ENCODE measurements at places on chromosomes 13 and 19.

GRCh38 chr19:4576016-4576933 lies 16.8 kb upstream of the SEMA6B start:
- peak; percentile 71 for DNase-seq

DNA sequence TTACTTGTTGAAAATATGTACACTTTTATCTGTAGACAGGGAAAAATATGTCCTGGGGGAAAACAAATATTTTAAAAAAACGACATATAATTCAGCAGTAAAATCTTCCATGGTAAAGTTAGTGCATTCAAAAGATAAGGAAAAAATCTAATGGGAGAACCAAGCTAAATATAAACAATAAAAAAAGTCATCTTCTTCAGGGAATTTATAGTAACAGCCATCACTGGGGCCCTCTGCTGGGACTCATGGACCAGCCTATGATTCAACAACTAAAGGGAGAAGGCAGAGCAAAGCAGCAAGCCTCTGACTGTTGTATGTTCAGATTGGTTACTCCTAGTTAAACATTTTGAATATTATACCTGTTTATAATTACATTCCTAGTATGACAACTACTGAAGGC lies 93.0 kb downstream of the ITGBL1 start:
- DNase-seq, result no peak

DNA sequence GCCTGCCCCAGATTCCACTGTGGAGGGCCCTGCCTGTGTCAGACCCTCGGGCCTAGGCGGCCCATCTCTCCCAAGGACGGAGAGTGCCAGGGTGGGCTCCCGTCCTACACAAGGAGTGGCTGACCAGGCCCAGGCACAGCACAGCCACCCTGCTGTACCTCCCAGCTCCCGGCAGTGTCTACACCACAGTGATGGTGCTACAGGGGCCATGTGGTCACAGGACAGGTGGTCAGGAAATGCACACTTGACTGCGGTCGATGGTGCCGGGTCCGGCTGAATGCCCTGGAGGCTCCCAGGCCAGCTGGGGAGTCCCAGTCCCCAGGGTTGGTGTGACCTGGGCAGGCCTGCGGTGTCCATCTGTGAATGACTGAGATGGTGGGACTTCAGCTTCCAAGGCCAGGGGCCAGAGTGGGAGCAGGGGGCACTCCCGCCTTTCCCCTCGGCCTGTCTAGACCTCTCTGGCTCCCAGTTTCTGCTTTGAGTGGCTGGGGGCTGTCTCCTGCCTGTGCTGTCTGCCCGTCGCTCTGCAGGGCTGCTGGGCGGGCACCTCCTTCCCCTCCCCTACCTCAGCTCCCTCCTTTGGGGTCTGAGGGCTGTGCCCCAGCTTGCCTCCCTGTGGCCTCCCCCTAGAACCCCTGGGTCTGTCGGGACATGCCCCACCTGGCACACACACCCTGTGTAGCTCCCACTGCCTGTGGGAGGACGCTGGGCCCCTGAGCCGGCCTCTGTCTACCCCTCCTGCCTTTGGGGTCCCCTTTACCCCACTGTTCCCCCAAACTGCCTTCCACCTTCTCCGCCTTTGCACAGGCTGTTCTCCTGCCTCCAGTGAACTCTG lies 12.5 kb downstream of the DDA1 start:
- no peak for DNase-seq

DNA sequence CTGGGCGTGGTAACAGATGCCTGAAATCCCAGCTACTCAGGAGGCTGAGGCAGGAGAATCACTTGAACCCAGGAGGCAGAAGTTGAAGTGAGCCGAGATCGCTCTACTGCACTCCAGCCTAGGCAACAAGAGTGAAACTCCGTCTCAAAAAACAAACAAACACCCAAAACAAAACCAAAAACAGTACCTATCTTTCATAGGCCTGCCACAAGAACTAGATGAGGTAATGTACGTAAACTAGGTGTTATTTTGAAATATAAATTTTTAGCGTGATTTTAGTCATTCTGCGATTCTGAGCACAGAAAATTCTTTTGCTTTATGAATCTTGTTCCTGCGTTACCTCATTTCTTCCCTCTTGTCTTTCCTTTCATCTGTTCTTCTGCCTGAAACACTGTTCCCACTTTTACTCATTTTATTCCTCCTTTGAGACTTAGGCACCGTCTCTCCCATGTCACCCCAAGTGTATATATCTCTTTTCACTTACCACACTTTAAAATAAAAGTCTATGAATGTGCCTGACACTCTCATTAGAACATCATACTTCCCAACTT lies 238.2 kb upstream of the HTR2A start:
- DNase-seq, result no peak

GRCh38 chr13:75352641-75353327 lies 129.2 kb downstream of the TBC1D4 start:
- DNase-seq, result no peak

DNA sequence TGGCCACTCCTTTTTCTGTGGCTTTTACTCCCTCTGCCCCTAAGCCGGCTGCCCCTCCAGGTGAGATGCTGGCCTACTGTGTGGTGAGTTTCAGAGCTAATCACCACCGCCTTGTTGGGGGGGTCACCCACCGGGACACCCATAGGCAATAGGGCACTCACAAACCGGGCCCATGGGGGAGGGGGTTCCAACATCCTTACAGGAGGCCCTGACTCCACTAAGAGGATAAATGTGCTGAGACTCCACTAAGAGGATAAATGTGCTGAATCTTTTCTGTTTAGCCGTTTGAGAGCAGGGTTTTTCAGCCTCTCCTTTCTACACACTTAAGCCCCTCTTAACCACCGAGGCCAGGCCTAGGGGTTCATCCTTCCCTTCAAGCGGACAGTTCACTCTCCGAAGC lies 73.7 kb downstream of the SLC15A1 start:
- no peak for DNase-seq

- DNase-seq, result no peak
These were observed 30.1 kb downstream of the RCBTB2 start for GRCh38 chr13:48502601-48503319.

DNA sequence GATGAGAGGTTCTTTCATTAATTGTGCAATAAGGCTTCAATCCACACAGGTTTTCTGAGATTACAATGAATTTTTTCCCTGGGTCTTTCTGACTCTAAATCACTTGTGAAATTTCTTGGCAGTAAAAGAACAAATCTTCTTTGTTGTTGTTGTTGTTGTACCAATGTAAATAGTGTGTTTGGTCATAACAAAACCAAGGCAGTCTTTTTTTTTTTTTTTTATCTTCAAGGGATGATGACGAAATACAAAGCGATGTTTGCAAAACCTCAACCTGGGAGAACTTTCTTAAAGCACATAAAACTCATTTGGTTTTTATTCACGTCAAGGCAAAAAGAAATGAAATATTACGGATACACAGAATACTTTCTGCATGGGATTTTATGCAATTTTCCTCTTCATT lies 462.0 kb downstream of the LIG4 start:
- peak; percentile 51 for DNase-seq

- DNase-seq, result no peak
These were observed 14.7 kb upstream of the LYPD3 start for GRCh38 chr19:43479961-43480561.

DNA sequence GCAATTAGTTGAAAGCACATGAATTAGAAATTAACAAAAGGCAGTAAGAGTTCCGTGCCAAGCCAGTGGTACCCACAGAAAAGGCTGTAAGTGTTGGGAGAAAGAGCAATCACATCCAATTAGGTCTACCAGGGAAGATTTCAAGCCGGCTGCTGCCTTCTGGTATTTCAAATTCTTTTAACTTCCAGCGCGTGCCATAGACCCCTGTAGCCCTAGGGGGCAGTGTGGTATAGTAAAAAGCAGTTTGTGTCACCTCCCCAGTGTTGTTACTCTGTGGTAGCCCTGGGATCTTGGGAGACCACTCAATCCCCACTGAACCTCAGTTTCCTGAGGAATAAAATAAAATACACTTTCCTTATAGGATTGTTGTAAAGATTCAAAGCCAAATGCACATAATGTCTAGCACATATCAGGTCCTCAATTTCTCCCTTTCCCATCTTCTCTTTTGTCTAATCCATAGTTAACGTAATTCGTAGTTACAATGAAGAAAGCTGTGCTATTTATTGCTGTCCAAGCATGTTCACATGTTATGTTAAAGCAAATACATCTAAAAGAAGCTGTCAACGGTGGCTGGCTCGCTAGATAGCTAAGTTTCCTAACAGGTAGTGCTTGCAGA lies 230.2 kb downstream of the TDRD3 start:
- DNase-seq, result peak; percentile 58

- DNase-seq, result no peak
These were observed 214.5 kb downstream of the TEX29 start for GRCh38 chr13:111534751-111535522.

DNA sequence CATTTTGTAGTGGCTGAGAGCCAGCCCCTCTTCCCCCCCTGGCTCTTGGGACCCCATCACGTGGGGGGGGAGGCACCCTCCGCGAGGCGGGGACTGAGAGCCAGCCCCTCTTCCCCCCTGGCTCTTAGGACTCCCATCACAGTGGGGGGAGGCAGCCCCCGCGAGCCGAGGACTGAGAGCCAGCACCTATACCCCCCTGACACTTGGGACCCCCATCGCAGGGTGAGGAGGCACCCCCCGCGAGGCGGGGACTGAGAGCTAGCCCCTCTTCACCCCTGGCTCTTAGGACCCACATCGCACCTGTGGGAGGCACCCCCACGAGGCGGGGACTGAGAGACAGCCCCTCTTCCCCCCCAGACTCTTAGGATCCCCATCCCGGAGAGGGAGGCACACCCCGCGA lies 2426.5 kb upstream of the PCDH20 start:
- DNase-seq, result no peak

GRCh38 chr19:8370176-8371010 lies 6.4 kb downstream of the ANGPTL4 start:
- peak; percentile 37 for DNase-seq

GRCh38 chr19:4369888-4370260 lies 26.5 kb downstream of the MPND start:
- DNase-seq, result peak; percentile 77

GRCh38 chr13:97359181-97360057 lies 74.5 kb upstream of the RAP2A start:
- DNase-seq, result peak; percentile 87

- DNase-seq, result no peak
These were observed 55.4 kb upstream of the ADGRE5 start for GRCh38 chr19:14325863-14326262.

DNA sequence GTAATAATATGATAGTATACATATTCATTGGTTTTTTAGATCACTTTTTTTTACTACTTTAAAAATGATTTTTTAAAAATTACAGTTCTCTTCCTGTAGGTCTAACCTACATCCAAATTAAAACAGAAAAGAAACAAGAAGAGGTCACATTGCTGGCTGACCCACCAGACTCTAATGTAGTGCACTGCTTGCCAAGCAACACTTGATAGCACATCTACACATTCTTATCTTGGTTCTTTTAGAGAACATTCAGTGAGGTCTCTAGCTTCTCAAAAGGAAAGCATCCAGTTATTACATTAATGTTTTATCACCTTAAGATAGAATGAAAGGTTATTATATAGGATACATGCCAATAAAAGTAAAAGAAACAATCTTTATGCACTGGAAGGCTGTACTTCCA lies 35.6 kb downstream of the NDFIP2 start:
- DNase-seq, result no peak

- DNase-seq, result no peak
These were observed 33.9 kb upstream of the MIR17HG start for GRCh38 chr13:91313581-91313980.

DNA sequence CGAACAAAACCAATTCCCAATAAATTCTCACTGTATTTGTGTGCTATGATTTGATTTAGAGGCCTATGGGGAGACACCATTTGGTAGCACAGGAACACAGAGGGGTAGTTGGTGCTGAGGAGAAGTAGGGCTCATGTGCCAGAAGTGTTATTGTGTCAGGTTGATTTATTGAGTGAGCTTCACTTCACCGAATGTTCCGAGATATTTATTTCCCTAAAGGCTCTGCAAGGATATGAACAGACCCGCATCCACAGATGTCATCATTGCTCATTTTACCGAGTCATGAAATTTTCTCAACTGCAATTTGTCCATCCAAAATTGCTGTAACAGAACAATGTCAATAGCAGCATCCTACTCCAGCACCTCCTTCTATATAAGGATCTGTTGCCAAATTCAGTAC lies 69.5 kb downstream of the DACH1 start:
- no peak for DNase-seq

DNA sequence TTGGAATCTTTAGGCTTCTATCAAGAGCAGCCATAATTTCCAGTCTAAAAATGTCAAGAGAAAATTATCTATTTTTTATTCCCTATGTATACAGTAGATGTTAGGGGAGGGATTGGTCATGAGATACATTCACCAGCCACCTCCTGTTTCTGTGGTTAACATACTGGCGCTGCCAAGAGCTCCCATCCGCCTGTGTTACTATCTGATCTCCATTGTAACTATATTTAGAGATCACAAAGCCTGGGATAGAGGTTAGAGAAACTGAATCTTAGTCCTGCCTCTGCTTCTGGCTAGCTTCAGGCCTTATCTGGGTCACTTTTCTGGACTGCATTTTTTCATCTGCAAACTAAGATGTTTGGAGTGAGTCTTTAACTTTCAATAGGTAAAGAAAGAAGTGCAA lies 46.3 kb downstream of the POLR1D start:
- DNase-seq, result no peak

GRCh38 chr13:99386495-99386894 lies 79.3 kb upstream of the GPR183 start:
- DNase-seq, result no peak

- DNase-seq, result no peak
These were observed 1588.0 kb downstream of the SLITRK1 start for GRCh38 chr13:82294226-82294625.

GRCh38 chr13:75661443-75661842 lies 25.3 kb downstream of the LMO7 start:
- no peak for DNase-seq

- no peak for DNase-seq
These were observed 155.7 kb downstream of the PTPRS start for GRCh38 chr19:5184930-5185329.

GRCh38 chr19:44824761-44825160 lies 15.9 kb downstream of the BCAM start:
- no peak for DNase-seq

GRCh38 chr13:43223216-43223615 lies 199.8 kb downstream of the DNAJC15 start:
- no peak for DNase-seq

DNA sequence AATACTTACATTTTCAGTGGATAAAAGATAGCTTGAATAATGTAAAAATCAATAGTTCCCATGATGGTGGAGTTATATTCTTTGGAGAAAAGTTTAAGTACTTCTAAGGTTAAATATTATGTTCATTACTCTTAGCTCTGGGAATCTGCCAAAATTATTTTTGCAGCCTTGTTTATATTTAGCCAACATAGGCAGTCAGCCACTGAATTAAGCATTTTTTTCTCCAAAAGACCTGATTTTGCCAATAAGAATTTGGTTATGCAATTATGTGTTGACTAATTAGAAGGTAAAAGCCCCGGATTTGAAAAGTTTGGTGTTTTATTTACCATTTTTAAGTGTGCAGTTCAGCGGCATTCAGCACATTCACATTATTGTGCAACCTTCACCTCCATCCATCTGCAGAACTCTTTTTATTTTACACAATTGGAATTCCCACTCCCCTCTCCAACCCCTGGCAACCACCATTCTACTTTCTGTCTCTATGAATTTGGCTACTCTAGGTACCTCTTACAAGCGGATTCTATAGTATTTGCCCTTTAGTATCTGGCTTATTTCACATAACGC lies 90.1 kb upstream of the C1QTNF9B start:
- DNase-seq, result no peak

Data from MCF 10A (cell line).